Amygdala (tissue), 56 donors: ENCODE measurements at places on chromosomes 13 and 19.

- DNase-seq, result no peak
These were observed 5.2 kb upstream of the KBTBD7 start for GRCh38 chr13:41199526-41199925.

DNA sequence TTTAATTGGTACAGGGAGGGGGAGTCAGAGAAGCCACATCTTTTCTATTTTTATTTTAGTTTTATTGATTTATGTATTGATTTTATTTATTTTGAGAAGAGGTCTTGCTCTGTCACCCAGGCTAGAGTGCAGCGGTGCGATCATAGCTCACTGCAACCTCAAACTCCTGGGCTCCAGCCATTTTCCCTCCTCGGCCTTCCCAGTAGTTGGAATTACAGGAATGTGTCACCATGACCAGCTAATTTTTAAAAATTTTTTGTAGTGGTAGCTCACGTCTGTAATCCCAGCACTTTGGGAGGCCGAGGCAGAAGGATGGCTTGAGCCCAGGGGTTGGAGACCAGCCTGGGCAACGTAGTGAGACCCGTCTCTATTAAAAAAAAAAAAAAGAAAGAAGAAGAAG, 4.1 kb downstream of the IL27RA start:
- DNase-seq, result no peak

GRCh38 chr13:21242236-21242635, 65.8 kb downstream of the MRPL57 start:
- no peak for DNase-seq

DNA sequence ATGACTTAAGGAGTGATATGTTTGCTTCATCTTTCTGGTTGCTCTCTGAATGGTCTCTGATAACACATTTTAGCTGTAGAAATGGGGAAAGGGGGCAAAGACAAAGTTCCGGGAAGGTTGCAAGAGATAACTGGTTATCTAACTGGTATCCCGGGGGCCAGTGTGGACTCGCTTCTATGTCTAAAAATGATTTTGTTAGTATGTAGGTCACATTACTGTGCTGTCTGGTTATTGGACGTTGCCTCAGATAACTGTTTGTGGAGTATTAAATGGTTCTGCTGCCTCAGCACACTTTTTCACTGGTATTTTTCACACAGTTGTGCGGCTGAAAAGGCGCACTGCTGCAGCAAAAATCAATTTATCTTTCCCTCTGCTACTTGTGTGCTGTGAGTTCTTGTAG, 63.0 kb upstream of the ZNF536 start:
- no peak for DNase-seq

GRCh38 chr13:75480671-75481175, 1.2 kb downstream of the TBC1D4 start:
- DNase-seq, result no peak

GRCh38 chr19:13164343-13165161, 14.3 kb downstream of the IER2 start:
- DNase-seq, result no peak

DNA sequence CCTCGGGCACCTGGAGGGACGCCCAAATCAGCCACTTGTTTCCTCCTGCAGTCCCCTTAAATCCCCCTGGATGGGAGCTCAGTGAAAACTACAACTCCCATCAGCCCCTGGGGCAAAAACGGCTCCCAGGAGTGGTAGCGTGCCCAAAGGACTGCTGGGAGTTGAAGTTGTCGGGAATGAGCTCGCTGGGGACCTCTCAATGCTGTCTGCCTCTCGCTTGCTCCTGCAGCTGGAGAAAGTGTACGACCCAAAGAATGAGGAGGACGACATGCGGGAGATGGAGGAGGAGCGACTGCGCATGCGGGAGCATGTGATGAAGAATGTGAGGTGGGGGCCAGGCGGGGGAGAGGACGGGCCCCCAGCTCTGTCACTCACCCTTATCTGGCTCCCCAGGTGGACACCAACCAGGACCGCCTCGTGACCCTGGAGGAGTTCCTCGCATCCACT, 14.7 kb upstream of the DHDH start:
- DNase-seq, result no peak

GRCh38 chr13:111519490-111520170, 199.2 kb downstream of the TEX29 start:
- no peak for DNase-seq

DNA sequence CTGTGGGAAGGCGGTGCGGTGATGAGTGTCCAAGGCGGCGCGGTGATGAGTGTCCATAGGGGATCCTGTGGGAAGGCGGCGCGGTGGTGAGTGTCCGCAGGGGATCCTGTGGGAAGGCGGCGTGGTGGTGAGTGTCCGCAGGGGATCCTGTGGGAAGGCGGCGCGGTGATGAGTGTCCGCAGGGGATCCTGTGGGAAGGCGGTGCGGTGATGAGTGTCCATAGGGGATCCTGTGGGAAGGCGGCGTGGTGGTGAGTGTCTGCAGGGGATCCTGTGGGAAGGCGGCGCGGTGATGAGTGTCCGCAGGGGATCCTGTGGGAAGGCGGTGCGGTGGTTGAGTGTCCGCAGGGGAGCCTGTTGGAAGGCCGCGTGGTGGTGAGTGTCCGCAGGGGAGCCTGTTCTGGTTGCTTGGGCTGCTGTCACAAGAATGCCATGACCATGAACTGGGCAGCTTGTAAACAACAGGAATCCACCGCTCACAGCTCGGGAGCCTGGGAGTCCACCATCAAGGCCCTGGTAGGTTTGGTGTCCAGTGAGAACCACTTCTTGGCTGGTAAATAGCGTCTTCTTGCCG, 21.4 kb downstream of the TFDP1 start:
- no peak for DNase-seq

DNA sequence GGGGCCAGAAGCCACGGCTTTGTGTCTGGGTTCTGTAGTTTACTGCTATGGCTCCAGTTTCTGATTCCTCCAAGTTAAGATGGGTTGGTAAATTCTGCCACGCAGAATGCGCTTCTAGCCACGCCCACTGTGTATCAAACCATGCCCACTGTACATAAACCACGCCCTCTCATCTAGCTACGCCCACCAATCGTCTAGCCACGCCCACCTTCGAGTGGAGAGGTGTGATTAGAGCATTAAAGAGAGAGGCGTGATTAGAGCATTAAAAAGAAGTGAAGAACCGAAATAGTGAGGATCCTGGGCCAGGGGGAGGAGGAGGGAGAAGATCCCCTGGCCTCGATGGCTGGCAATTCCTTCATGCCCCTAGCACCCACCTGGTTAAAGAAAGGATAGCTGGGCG, 43.7 kb upstream of the ADGRE5 start:
- DNase-seq, result no peak

GRCh38 chr13:32907211-32907610, 109.0 kb upstream of the KL start:
- DNase-seq, result no peak

DNA sequence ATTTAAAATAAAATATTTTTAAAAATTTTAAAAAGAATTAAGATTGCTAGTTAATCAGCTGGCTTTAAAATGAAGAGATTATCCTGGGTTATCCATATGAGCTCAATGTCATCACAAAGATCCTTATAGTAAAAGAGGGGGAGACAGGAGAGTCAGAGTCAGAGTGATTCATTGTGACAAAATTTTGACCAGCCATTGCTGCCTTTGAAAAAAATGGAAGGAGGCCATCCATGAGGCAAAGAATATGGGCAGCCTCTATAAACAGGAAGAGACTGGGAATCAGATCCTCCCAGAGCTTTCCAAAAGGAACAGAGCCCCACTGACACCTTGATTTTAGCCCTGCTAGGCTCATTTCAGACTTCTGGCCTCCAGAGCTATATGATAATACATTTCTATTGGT, 9.3 kb upstream of the RUBCNL start:
- DNase-seq, result no peak
